HFF-Myc (cell line): ENCODE measurements at places on chromosomes 5 and 9.

DNA sequence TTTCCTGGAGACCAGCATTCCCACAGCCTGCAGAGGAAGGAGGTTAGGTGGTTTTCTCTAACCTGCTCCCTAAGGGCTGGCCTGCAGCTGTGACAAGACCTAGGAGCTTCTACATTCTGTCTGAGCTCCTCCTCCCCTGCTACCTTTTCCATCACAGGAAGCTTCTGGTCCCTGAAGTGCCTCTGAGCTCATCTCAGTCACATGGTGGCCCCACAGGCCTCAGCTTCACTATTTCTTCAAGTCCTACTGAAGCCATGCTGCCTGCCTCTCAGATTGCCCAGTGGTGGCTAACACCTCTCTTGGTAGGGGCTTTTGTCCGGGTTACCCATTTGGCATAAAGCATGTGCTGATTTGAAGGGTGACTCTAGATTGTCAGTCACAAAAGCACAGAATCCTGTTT, 259.4 kb downstream of the CRB2 start:
- DNase-seq = no peak

DNA sequence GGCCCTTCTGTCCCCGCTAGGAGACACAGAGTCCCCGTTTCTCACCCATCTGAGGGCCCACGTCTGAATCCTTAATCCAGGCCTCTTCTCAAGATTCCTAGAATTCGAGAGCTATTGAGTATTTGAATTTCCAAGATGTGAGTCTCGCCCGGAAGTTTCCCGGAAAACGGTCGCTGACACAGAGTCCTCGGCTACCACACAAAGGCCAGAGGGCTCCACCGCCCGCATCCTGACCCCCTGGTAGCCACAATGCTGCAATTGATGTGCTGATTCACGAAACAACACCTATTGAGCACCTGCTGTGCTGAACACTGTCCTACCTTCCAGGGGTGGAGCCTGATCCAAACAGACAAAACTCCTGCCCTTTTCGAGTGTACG, 670 bp upstream of the FBP1 start:
- no peak for DNase-seq

DNA sequence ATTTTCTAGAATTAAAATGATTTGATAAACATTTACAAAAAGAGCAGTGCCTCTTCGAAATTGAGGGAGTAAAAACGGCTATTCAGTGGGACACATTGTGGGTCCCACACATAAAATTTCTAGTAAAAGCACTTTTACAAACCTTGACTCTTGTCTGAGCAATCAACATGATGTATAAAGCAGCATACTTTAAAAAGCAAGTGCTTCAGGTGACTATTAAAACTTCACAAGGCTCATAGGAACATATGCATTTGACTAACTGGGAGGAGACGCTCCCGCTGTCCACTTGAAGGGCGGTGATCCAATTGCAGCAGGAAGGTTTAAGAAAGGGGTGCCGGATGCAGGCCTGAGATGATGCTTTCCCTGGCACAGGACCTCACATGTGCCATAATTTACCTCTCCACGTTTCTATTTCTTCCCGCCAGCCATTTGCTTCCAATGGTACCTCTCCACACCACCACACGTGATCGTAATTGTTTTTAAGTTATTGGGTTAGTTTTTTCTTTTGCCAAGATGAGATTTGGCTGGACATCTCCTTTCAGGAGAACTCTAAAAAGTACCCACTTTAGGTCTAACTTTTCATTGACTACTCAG, 1.8 kb downstream of the MCTP1 start:
- DNase-seq = no peak

GRCh38 chr9:38108326-38108725, 39.3 kb upstream of the SHB start:
- DNase-seq = no peak

DNA sequence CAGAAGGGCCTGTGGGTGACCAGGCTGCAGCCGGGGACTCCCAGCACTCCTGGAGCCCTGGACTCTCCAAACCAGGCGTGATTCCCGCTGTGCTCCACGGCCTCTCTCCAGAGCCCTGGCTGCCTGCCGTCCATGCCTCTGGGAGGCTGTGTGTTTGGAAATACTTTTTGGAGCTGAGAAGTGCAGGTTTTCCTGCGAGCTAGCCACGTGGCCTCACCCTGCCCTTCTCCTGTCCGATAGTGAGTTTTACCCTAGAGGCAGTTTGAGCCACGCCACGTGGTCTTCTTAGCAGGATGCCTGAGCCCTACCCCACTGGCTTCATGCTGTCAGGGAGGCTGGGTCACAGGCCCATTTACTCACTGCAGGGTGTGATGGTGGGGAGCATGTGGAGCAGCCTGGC, 71.3 kb downstream of the COL5A1 start:
- no peak for DNase-seq

GRCh38 chr5:29143266-29143665, 2050.2 kb upstream of the CDH6 start:
- DNase-seq = no peak

DNA sequence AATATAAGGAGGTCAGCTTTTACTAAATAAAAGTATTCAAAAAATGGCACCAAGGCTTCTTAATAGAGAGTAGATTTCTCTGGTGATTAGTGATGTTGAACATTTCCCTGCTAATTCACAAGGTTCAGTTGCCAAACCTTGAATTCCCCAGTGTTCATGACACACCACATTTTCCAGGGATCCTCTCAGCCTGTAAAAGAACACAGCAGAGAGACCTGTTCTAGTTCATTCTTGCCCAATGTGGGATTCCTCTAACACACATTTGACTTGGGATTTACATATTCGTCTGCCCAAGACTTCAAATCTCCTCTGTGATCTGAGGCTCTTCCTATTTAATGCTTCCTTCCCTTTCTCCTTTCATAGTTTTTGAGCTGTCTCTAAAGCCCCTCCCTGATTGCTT, 273.2 kb upstream of the CDH9 start:
- no peak for DNase-seq

- no peak for DNase-seq
These were observed 3.9 kb downstream of the GABRA1 start for GRCh38 chr5:161851691-161852299.

DNA sequence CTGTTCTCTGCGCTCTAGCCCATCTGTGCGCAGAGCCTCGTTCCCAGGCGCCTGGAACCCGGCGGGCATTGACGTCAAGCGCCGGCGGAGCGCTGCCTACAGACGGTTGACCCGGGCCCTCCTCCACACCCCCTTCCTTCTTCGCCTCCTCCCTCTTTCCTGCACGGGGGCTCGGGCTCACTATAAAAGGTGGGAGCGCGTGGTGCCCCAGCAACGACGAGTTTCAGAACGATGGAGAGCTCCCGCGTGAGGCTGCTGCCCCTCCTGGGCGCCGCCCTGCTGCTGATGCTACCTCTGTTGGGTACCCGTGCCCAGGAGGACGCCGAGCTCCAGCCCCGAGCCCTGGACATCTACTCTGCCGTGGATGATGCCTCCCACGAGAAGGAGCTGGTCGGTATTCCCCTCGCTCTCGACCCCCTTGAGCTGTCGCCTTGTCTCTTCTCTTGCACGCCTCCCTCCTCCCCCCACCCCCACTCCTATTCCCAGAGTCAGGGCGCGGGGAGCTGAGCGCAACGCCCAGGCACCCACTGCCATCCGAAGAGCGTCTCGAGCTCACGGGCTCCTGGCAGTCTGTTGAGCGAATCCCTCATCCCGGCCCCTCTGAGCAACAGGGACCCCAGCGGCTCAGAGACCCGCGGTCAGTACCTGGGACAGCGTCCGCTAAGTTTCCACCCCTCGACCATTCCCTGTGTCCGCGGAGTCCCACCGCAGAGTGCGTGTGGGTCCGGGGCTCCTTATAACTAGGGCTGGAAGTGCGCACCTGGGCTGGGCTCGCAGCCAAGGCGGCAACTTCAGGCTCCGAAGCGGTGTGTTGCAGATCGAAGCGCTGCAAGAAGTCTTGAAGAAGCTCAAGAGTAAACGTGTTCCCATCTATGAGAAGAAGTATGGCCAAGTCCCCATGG, at the start of gene CARTPT:
CARTPT (plus strand) TSS at position 213 of the 902 bp plus-strand sequence; CDS start at position 232, 19 bp downstream.
- DNase-seq = no peak

DNA sequence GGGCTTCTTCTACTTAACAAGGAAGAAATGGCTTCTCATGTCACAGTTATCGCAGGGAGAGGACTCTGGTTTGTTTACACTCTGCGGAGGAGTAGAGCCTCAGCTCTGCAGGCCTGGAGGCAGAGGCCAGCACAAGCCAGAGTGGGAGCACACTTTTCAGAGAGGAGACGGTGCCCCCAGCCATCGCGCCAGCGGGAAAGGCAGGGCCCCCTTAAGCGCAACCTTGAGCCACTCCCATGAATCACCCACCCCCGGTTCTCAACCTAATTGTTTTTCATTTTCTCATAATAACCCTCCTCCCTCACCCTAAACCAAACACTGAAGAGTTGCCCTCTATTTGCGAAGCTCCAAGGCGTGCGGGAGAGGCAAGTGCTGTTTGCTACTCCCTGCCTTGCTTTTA, 208.4 kb upstream of the TBCA start:
- DNase-seq = no peak

DNA sequence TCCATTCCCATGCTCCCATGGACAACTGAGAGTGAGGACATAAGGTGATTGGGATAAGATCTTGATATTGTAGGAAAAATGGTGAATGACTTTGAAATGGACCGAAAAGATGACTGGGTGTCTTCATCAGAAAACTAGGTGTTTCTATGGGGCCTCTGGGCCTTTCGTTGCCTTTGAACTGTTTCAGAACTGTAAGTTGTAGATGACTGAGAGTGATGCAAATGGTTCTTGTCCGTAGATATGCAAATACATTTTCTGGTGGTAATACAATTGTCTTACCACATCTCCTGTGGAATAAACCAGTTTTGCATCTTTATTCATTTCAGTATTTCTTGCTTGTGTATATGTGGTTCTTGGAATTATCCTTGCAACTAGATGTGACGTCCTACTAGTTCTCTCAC, 16.0 kb upstream of the TEX48 start:
- no peak for DNase-seq

DNA sequence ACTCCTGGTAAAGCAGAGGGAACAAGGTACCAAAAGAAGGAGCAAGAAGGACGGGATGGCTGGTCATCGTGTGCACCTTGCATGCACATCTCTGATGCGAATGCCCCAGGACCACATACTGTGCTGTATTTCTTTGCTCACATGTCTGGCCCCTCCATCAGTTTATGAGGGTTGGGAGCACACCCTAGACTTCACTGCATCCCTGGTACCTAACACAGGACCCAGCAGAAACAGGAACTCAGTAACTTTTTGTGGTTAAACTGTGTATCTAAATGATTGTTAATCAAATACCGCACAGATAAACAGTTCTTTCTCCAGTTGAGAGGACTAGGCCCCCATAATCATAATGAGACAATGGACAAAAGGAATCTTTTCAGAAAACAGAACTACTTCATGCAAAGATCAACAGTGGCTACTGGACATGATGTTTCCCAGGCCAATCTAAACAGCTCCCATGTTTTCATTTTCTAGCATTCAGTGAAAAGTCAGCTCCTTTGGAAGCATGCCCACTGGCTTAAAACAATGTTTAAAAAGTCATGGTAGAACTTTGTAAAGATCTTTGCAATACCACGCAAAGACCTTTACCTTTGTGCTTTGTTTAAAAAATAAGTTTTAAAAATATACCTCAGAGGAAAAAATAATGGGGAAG, 55.5 kb upstream of the IFNK start:
- no peak for DNase-seq

- DNase-seq = no peak
These were observed 607.8 kb upstream of the PTGER4 start for GRCh38 chr5:40071870-40072269.

DNA sequence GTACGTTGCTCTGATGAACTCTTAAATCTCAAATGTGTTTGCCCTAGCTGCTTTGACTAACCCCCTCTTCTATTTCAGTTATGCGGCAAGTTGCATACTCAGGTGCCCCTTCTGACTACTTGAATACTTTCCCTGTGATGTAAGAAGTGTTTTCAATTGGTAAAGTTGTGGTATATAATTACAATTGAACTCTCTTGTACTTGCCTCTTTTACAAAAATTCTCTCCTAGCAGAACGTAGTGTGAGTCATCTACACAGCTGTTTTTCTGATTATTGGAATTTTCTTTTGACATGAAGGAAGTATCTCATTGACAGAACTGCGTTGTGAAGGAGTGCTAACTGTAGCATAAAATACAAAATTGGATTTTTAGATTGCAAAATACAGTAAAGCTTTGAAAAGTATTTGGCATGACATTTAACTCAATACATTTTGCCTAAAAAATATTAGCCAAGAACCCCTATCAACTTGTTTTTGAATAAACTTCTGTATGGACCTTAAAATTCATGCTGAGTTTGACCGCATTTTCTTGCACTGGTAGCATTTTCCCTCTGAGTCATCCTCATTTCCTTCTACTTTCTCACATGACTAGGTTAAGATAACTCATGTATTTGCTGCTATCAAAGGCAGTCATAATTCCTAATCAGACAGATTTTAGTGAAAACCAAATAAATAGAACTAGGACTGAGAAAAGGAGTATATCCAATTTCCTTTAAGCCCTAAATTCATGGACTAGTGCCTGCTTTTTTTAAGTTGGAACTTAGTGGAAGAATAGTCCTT, 6.3 kb downstream of the CRHBP start:
- no peak for DNase-seq

DNA sequence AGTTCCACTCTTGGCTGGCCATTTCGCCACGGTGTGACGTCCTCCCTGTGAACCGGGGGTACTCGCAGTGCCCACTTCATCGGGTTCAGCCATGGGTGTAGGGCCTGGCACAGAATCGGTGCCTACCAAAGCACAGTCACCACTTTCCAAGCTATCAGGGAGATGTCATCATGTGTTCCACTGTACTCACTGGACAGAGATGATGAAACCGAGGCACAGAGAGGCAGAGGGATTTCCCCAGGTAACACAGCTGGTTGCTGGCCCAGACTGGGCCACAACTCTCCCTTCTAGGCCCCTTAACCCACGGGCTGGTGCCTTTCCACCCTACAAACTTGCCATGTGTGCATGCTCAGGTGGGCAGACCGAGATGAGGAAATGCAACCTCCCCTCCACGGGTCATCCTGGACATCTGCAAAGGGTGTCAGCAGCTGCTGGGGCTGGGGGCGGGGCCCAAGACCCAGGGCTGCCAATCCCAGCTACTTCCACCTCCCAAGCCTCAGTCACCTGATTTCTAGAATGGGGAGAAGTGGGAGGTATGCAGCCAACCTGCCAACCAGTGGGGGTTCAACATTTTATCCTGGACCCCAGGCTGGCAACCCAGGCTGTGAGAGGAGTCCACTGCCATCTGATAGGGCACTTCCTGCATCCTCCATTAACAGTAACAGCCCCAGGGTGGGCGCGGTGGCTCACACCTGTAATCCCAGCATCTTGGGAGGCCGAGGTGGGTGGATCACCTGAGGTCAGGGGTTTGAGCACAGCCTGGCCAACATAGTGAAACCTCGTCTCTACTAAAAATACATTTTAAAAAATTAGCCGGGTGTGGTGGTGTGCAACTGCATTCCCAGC, 893 bp upstream of the SH2D3C start:
- no peak for DNase-seq

DNA sequence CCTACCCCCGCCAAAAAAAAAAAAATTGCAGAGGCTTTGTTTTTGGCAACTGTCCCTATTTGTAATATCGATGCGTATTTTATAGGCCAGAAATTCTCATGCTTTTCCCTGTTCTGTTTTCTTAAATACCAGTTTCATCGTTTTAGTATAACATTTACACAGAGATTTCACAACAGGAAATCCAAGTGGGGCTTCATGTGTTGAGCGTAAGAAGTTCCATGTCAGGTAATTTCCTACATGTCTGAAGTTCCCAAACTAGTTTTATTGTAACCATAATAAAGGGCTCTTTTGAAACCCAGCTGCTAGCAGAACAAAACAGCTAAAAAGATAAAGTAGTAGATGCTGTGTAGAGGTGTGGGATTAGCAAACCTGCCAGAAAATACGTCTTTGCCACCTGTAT, 4.2 kb downstream of the SMC5 start:
- DNase-seq = no peak

GRCh38 chr9:76667521-76667957, 96.7 kb upstream of the PCA3 start:
- DNase-seq = no peak

GRCh38 chr9:118596374-118597015, 772.7 kb downstream of the BRINP1 start:
- DNase-seq = no peak
